ENCODE measurements at places on chromosomes 3 and 15.

DNA sequence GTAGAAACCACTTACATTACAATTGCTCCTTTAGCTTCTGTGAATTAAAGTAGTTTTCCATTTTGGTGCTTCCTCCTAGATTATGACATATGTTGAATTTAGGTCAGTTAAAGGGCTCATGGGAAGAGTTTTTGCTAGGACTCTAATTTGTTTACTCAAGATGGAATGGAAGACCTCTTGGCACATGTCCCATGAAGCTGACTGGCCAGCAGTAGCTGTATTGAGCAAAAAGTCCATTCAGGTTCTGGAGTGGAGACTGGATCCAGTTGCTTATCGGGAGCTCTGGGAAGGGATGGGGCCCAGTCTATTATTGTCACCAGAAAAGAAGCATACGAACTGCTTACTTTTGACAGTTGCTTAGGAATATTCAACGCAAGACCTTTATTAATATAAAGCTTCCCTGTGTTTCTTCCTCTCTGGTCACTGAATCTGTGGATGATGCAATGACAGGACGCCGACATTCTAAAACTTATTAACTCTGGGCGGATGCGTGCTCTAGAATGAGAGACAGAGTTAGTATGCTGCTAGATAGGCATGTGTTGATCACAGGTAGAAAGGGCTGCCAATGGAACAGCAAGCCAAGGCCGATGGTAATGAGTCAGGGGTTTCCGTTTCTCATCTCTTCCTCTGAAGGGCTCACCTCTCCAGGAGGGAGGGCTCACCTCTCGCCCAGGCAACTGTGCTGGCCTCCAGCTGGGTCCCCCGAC is 155.8 kb downstream of the NR1D2 start:
- no peak overlapping the region for H3K4me3 ChIP-seq
- no peak for DNase-seq
- peaks cover 3% of the 10 kb centered on the region for H3K4me1 ChIP-seq
- no peaks in the 10 kb centered on the region for H3K36me3 ChIP-seq

DNA sequence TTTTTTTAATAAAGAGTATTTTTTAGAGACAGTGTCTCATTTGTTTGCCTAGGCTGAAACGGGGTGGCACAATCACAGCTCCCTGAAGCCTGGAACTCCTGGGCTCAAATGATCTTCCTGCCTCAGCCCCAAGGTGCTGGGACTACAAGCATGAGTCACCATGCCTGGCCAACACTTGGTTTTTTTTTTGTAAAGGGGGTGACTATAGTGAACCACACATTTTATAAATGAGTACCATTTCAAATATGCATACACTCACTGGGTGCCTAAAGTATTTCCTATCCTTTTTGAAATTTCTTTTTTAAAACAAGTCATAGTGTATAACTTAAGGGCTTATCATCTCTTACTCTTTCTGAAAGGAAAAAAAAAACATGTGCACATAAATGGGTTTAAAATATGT is 325.2 kb upstream of the MEIS2 start:
- H3K27ac ChIP-seq: no peak overlapping the region
- DNase-seq: no peak
- no peak overlapping the region for H3K4me3 ChIP-seq
- H3K27me3 ChIP-seq: peaks cover 1% of the 10 kb centered on the region
- no peaks in the 10 kb centered on the region for H3K4me1 ChIP-seq

DNA sequence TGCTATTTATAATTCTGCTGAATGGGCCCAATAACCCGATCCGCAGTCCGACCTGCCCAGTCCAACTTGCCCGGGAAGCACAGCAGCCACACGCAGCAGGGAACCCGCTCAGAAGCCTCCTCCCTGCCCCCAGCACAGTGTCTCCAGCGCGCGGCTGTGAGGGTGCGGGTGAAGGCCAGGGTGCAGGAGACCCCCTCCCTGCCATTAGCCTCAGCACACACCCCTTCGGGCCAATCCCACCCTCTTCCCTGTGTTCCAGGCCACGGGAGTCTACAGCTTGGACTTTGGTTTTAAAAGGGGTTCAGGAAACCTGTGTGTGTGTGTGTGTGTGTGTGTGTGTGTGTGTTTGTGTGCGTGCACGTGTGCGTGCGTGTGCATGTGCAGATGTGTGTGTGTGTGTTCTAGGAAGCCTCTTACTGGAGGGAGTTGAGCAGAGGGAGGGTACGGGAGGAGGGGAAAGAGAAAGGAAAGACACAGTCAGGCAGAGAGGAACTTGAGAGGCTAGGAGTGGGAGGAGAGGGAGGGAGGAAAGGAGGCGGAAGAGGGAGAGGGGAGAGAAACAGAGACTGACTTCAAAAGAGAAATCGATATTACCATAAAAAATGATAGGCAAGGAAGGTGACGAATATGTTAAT is 34.2 kb downstream of the ATP2B2 start:
- H3K36me3 ChIP-seq: no peaks in the 10 kb centered on the region
- no peak overlapping the region for H3K27ac ChIP-seq
- DNase-seq: peak; percentile 9
- peaks cover 4% of the 10 kb centered on the region for H3K27me3 ChIP-seq

DNA sequence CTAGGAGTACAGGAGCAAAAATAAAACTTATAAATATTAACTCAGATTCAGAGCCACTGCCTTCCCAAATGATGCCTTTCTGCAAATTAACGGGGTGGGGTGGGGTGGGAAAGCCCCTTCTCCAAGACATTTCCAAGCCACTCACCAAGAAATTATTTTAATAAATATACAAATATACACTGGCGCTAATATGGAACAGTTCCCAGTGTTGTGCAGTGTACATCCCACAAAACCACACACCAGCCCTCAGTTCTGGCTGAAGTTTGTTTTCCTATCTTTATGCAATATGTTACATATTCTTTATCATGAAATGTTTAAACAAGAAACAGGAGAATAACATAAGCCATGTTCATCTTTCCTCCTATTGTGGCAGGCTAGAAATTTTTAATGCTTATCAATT is 53.0 kb upstream of the GYG1 start:
- no peak overlapping the region for H3K27ac ChIP-seq
- no peak for DNase-seq
- no peaks in the 10 kb centered on the region for H3K36me3 ChIP-seq
- H3K27me3 ChIP-seq: peaks cover 13% of the 10 kb centered on the region
- no peak overlapping the region for H3K4me3 ChIP-seq

DNA sequence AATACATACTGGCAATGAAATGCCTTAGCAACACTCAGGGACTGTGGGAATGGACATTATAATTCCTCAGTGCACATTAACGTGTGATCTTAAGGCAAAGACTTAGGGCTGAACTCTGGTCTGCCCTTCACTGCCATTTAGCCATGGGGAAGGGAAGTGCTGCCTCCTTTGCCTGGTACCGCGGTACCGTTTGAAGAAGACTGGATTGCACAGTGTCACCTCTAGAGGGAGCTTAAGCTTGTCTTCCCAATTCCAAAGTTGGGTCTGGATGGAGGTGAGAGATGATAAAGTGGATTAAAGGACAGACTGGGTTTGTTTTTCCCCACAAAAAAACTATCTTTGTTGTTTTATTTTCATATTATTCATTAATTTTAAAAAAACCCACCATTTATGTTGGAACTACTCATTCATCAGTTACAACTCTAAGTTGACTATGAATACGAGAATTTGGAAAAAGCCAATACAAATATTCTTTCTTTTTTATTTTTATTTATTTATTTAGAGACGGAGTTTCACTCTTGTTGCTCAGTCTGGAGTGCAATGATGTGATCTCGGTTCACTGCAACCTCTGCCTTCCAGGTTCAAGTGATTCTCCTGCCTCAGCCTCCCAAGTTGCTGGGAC is 60.0 kb upstream of the SYN2 start:
- H3K4me3 ChIP-seq: no peak overlapping the region
- H3K27ac ChIP-seq: no peak overlapping the region
- H3K27me3 ChIP-seq: peaks cover under 1% of the 10 kb centered on the region
- no peaks in the 10 kb centered on the region for H3K4me1 ChIP-seq
- H3K36me3 ChIP-seq: no peaks in the 10 kb centered on the region

Measured in activated naive CD4-positive, alpha-beta T cell treated with anti-CD3 and anti-CD28 coated beads for 36 hours (primary cell).